ENCODE measurements at places on chromosomes 7 and 10. TPM values are rescaled to one million over a fixed set of nuclear protein-coding genes. Genes with fewer than 3 reads are reported as not detected.

DNA sequence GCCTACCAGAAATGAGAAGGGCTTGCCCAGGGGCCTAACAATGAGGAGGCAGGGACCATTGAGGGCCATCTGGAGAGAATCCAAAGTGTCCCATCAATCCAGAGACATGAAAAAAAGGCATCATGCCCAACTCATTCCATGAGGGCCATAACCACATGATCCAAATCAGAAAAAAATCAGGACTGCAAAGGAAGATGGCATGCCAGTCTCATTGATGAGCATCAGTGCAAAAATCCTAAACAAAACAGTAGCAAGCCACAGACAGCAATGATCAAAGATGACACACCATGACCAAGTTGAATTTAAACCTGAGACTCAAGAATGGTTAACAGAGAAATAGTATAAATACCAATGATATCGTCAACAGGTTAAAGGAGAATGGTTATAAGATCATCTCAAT lies 7.0 kb upstream of the CYP3A4 start:
- H3K4me1 ChIP-seq, result peaks cover 52% of the 10 kb centered on the region
- H3K36me3 ChIP-seq, result no peaks in the 10 kb centered on the region
- DNase-seq, result no peak
- peak overlapping the region; percentile 62 for H3K27ac ChIP-seq
- no peaks in the 10 kb centered on the region for H3K27me3 ChIP-seq

GRCh38 chr10:102964713-102965112 lies 46.6 kb downstream of the CNNM2 start:
- no peak for DNase-seq
- no peak overlapping the region for H3K4me3 ChIP-seq
- H3K4me1 ChIP-seq, result no peaks in the 10 kb centered on the region
- no peak overlapping the region for H3K27ac ChIP-seq
- no peaks in the 10 kb centered on the region for H3K27me3 ChIP-seq
- H3K36me3 ChIP-seq, result no peaks in the 10 kb centered on the region

The CH25H gene
- total RNA-seq, result not detected

DNA sequence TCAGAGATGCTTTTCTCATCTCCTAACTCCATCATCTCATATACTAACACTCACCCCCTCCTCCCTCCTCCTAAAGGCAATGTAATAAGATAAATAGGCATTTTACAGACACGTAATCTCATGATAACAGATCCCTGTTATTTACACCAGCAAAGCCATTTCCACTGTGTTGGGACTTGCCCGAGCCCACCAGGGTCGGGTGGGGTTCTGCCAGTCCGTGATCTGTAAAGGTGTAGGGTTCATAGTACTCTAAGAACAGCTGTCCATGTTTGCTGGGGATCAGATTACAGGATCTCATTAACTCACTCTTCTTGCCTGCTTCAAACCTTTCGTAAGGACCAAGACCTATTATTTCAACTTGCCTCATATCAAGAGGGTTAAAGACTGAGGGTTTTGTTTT lies 172.4 kb downstream of the FZD1 start:
- no peak overlapping the region for H3K4me3 ChIP-seq
- no peaks in the 10 kb centered on the region for H3K36me3 ChIP-seq
- H3K27me3 ChIP-seq, result no peaks in the 10 kb centered on the region
- H3K27ac ChIP-seq, result no peak overlapping the region
- no peak for DNase-seq

DNA sequence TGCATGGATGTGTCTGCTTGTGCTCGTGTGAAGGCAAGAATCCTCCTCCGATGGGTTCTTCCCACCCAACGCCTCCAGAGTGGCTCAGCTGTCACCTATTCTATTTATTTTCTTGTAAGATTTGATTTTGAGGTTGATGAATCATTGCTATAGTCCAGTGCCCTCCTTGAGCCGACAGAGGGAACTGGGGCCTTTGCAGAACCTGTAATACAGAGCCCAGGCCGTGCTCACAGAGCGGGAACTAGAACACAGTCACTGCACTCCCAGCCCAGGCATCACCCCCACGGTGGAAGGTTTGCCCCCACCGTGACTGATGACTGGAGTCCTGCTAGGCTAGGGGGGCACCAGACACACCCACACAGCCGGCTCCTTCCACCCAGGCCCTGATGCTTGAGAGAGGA lies 2.0 kb downstream of the RARRES2 start:
- H3K4me1 ChIP-seq, result peaks cover 78% of the 10 kb centered on the region
- H3K36me3 ChIP-seq, result no peaks in the 10 kb centered on the region
- peak overlapping the region; percentile 87 for H3K27ac ChIP-seq
- no peaks in the 10 kb centered on the region for H3K27me3 ChIP-seq
- peak overlapping the region; percentile 93 for H3K4me3 ChIP-seq
- no peak for DNase-seq

GRCh38 chr7:64686493-64687184 lies 20.7 kb downstream of the ZNF107 start:
- no peak for DNase-seq
- H3K27ac ChIP-seq, result no peak overlapping the region
- no peak overlapping the region for H3K4me3 ChIP-seq
- H3K27me3 ChIP-seq, result no peaks in the 10 kb centered on the region
- H3K36me3 ChIP-seq, result peaks cover 2% of the 10 kb centered on the region

- no peak overlapping the region for H3K4me3 ChIP-seq
- no peaks in the 10 kb centered on the region for H3K36me3 ChIP-seq
- H3K27me3 ChIP-seq, result no peaks in the 10 kb centered on the region
- H3K4me1 ChIP-seq, result no peaks in the 10 kb centered on the region
- H3K27ac ChIP-seq, result no peak overlapping the region
These were observed 51.7 kb downstream of the XRCC2 start for GRCh38 chr7:152624228-152624627.

GRCh38 chr7:102285540-102286236 lies 980 bp upstream of the SH2B2 start:
- no peak for DNase-seq
- H3K27ac ChIP-seq, result peak overlapping the region; percentile 73
- H3K36me3 ChIP-seq, result no peaks in the 10 kb centered on the region
- peak overlapping the region; percentile 56 for H3K4me3 ChIP-seq
- H3K4me1 ChIP-seq, result no peaks in the 10 kb centered on the region

DNA sequence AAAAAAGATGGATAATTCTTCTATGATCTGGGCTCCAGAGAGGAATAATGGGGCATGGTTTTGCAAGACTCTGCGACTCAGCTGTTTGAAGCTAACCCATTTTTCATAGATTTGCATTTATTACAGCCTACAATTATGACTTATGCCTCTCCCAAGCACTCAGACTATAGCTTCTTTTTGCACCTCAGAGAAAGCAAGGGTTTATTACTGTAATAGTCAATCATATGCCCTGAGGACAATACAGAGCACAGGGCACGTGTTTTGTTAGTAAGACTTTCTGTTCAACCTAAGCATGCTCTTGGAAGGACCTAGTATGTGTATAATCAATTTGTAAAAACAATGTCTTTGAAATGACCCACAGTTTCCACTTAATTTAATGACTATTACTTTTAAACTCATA lies 221.2 kb downstream of the PARD3 start:
- no peaks in the 10 kb centered on the region for H3K36me3 ChIP-seq
- DNase-seq, result no peak
- no peaks in the 10 kb centered on the region for H3K27me3 ChIP-seq
- no peak overlapping the region for H3K4me3 ChIP-seq

DNA sequence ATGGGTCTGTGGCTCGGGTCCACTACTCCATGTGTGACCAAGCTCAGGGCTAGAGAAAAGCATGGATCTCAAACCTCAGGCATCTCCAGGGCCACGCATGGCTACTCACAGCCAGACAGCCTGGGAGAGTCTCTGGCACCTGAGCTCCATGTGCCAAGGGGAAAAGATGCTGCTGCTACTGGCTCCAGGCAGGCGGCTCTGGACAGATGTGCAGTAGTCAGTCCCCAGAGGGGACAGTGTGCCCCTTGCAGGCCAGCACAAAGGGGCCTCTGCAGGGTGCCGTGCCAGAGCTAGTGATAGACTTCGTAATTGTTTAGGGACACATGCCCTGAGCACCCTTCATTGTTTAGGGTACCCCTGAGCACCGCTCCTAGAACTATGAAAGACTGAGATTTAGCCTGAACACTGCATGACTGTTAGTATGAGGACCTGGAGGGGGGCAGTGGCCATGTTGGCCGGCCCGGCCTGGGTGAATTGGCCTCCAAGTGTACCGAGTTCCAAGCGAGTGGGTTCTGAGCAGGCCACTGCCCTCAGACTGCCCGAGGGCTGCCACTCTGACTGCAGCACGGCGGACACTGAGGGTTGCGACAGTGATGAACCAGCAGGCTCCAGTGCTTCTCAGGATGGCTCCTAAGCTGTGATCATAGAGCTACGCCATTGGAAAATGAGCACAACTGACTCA lies 80.7 kb downstream of the TCERG1L start:
- no peaks in the 10 kb centered on the region for H3K36me3 ChIP-seq
- no peak overlapping the region for H3K4me3 ChIP-seq
- H3K4me1 ChIP-seq, result no peaks in the 10 kb centered on the region
- no peak overlapping the region for H3K27ac ChIP-seq
- no peak for DNase-seq

DNA sequence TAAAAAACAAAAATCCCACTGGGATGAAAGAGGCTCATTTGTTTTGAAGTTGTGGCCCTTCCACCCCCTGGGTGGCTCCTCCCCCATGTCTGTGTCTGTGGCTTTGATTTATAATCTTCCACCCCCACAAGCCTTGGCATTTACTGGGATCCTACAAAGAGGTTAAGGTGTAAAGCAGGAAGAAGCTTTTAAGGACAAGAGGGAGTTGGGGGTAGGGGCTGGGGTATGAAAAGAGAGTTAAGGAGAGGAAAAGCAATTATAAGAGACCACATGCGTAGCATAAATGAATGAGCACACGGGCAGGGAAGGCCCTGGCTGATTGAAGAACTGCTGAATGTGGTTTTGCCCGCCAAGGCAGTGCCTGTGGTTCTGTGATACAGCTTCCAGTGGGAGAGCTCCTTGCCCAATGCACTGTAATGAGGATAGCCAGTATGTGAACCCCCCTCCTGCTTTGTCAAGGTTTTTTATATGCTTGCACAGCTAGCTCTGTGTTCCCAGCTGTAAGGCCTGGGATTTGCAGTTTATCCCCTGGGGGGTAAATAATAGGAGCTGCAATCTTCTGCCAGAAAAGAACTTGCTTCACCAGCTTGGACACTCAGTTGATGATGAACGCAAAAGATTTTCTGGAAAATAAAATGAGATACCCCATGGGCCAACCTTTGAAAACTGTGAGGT lies 34.7 kb upstream of the KMT2E start:
- H3K27me3 ChIP-seq, result no peaks in the 10 kb centered on the region
- peaks cover 10% of the 10 kb centered on the region for H3K4me1 ChIP-seq
- no peak overlapping the region for H3K27ac ChIP-seq
- DNase-seq, result no peak
- no peaks in the 10 kb centered on the region for H3K36me3 ChIP-seq
- H3K4me3 ChIP-seq, result no peak overlapping the region

- DNase-seq, result no peak
- H3K27ac ChIP-seq, result no peak overlapping the region
- no peaks in the 10 kb centered on the region for H3K27me3 ChIP-seq
- H3K4me1 ChIP-seq, result no peaks in the 10 kb centered on the region
- H3K4me3 ChIP-seq, result no peak overlapping the region
These were observed 44.2 kb upstream of the PRSS58 start for GRCh38 chr7:142301923-142302550.

Data from right lobe of liver (tissue), 6 donors.